CD4-positive, alpha-beta T cell (primary cell): ENCODE measurements at places on chromosomes 13 and 19.

GRCh38 chr19:19214159-19214490 lies 2.4 kb downstream of the NCAN start:
- H3K27me3 ChIP-seq: peaks cover 54% of the 10 kb centered on the region
- H3K4me3 ChIP-seq: no peak overlapping the region
- H3K36me3 ChIP-seq: no peaks in the 10 kb centered on the region
- no peak for DNase-seq

- no peaks in the 10 kb centered on the region for H3K27me3 ChIP-seq
- peaks cover 91% of the 10 kb centered on the region for H3K4me1 ChIP-seq
- peaks cover 78% of the 10 kb centered on the region for H3K36me3 ChIP-seq
These were observed 10.0 kb downstream of the ARHGAP45 start for GRCh38 chr19:1076951-1077350.

- DNase-seq: no peak
- no peaks in the 10 kb centered on the region for H3K4me1 ChIP-seq
- H3K4me3 ChIP-seq: no peak overlapping the region
- H3K36me3 ChIP-seq: no peaks in the 10 kb centered on the region
These were observed 66.9 kb upstream of the POSTN start for GRCh38 chr13:37665420-37665819.

DNA sequence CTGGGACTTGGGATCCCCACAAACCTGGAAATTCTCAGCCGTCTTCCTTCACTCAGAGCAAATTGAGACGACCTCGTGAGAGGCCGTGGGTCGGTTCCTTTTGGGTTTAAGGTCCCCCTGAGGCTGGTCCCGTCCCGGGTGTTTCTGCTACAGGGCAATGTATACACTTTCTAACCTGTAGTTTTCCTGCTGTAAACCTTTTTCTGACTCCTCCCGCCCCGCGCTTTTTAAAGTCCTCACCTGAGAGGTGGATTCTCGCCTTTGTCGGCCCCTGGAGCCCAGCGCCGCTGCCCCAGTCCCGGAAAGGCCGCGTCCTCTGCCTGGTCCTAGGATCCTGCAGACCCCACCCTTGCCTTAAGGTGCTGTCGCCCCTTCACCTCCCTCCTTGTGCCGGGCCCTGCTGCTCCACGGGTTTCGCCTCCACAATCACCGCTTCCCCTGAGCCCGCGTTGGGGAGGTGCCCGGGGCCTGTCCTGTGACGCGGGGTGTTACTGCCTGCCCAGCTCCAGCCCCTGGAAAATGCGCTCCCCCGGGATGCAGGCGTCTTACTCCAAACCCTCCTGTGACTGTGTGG lies 391 bp downstream of the ZNF761 start:
- no peak for DNase-seq
- peak overlapping the region; percentile 88 for H3K4me3 ChIP-seq
- peaks cover 28% of the 10 kb centered on the region for H3K36me3 ChIP-seq
- H3K27ac ChIP-seq: peak overlapping the region; percentile 51
- no peaks in the 10 kb centered on the region for H3K27me3 ChIP-seq
- H3K4me1 ChIP-seq: peaks cover 15% of the 10 kb centered on the region

- peaks cover 4% of the 10 kb centered on the region for H3K4me1 ChIP-seq
- H3K27me3 ChIP-seq: peaks cover 28% of the 10 kb centered on the region
- no peaks in the 10 kb centered on the region for H3K36me3 ChIP-seq
- no peak overlapping the region for H3K4me3 ChIP-seq
- no peak for DNase-seq
These were observed 5.6 kb downstream of the ATP8A2 start for GRCh38 chr13:25377244-25377962.

- peak overlapping the region; percentile 8 for H3K4me3 ChIP-seq
- no peak overlapping the region for H3K27ac ChIP-seq
- peaks cover 33% of the 10 kb centered on the region for H3K4me1 ChIP-seq
- DNase-seq: no peak
These were observed 3.4 kb downstream of the LAIR2 start for GRCh38 chr19:54506079-54506478.

DNA sequence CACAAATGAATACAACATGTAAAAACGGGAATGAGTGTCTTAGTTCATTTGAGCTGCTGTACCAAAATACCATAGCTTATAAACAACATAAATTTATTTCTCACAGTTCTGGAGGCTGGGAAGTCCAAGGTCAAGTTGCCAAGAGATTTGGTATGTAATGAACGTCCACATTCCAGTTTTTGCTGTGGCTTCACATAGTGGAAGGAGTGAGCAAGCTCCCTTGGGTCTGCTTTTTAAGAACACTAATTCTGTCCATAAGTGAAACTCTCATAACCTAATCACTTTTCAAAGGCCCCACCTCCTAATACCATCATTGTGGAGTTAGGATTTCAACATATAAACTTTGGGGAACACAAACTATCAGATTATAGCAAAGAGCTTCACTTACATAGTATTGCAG lies 1189.6 kb downstream of the PCDH9 start:
- H3K4me3 ChIP-seq: no peak overlapping the region
- H3K27ac ChIP-seq: no peak overlapping the region
- H3K36me3 ChIP-seq: no peaks in the 10 kb centered on the region
- no peak for DNase-seq
- no peaks in the 10 kb centered on the region for H3K27me3 ChIP-seq

GRCh38 chr19:16417660-16418596 lies 53.8 kb downstream of the EPS15L1 start:
- no peak overlapping the region for H3K27ac ChIP-seq
- no peaks in the 10 kb centered on the region for H3K27me3 ChIP-seq
- peaks cover 74% of the 10 kb centered on the region for H3K36me3 ChIP-seq
- H3K4me3 ChIP-seq: no peak overlapping the region

DNA sequence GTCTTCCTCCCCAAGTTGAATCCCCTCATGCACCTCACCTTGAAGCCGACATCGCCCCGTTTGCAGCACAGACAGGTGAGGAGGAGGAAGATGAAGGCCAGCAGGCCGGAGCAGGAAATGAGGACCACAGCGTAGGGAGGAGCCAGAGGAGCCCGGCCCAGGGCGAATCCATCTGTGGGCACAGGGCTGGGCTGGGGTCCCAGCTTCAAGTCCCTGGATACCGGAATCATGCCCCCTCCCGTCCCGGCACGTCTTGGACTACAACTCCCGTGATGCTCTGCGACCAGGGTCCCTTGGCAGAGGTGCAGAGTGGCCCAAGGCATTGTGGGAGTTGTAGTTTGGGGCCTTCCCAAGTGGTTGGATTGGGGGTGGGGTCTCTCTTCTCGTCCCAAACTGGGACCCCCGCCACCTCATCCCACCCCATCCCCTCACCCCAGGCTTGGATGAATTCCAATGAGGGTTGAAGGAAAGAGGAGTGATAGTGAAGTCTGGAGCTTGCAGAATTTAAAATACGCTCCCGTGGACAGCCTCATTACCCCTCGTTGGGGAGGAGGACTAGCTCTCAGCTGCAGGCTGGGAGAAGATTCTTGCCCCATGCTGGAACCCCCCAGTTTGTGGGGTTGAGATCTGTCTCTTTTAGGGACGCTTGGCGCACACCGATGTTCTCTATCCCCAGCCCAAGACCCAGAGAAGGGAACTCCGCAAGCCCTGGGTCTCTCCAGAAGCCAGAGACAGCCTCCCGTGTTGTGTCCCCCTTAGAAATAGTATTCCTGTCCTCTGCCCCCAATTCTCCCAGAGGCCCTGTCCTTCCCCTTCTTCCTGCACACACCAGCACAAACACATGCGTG lies 990 bp downstream of the LMTK3 start:
- no peak overlapping the region for H3K27ac ChIP-seq
- H3K27me3 ChIP-seq: no peaks in the 10 kb centered on the region
- DNase-seq: peak; percentile 71
- H3K4me1 ChIP-seq: peaks cover 42% of the 10 kb centered on the region
- H3K4me3 ChIP-seq: peak overlapping the region; percentile 55

DNA sequence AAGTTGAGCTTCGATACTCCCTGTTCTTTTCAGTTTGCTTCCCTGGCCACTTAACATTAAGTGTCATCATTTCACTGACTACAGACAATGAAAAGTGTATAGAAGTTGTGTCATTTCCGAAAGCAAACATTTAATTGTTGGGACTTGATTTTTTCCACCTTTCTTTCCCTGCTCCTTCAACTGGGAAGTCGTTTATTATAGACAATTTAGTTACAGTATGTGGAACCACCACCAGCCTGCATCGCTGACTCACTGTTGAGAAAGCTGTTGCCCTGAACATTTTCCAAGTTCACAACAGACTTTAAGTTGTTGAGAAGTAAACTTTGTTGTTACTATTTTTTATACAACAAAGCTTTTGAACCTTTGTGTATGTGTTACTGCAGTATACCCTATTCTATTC lies 788.4 kb upstream of the PRR20A start:
- H3K27ac ChIP-seq: no peak overlapping the region
- no peaks in the 10 kb centered on the region for H3K36me3 ChIP-seq
- H3K27me3 ChIP-seq: no peaks in the 10 kb centered on the region
- DNase-seq: no peak

DNA sequence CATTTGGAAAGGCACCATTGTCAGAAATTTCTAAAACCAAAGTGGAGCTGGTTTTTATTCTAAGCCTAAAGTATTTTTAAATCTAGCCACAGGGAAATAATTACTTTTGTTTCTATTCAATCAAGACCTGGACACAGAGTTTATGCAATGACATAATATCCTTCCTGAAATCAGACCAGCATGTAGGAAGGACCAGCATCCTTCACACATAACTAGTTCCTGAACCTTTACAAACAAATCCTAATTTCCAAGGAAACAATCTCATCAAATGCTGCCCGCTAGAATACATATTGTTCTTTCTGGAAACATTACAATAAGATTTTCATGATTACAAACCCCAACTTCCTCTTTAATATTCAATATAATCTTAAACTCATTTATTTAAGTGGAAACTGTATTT lies 1.5 kb downstream of the STARD13 start:
- H3K4me3 ChIP-seq: no peak overlapping the region
- H3K36me3 ChIP-seq: no peaks in the 10 kb centered on the region
- no peak for DNase-seq
- no peak overlapping the region for H3K27ac ChIP-seq
- peaks cover 34% of the 10 kb centered on the region for H3K27me3 ChIP-seq
- peaks cover 11% of the 10 kb centered on the region for H3K4me1 ChIP-seq

DNA sequence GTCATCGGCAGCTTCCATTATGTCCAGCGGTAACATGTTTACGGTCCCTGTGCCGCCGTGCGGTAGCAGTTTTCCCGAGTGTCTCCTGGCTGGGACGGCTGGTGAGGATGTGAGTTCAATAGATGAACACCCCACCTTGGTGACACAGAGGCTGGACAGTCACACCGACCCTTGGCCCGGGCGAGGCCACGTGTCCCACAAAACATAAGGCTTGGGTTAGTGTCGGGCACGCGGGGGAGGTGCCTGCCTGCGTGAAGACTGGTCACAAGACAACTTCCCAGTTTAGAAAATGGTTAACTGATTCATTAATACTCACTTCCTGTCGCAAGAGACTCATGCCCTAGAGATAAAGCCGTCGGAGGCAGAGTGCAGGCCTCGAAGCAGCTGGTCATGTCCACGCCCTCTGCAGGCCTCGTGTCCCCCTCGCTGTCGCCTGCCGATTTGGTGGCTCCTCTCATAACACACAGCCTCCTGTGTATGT lies 17.2 kb downstream of the RASA3 start:
- H3K27me3 ChIP-seq: no peaks in the 10 kb centered on the region
- no peak for DNase-seq
- H3K4me3 ChIP-seq: no peak overlapping the region
- peaks cover 53% of the 10 kb centered on the region for H3K36me3 ChIP-seq

- no peak for DNase-seq
- H3K27me3 ChIP-seq: peaks cover 8% of the 10 kb centered on the region
- H3K36me3 ChIP-seq: no peaks in the 10 kb centered on the region
- H3K27ac ChIP-seq: no peak overlapping the region
These were observed 70.7 kb upstream of the ANKRD10 start for GRCh38 chr13:110985541-110985940.

DNA sequence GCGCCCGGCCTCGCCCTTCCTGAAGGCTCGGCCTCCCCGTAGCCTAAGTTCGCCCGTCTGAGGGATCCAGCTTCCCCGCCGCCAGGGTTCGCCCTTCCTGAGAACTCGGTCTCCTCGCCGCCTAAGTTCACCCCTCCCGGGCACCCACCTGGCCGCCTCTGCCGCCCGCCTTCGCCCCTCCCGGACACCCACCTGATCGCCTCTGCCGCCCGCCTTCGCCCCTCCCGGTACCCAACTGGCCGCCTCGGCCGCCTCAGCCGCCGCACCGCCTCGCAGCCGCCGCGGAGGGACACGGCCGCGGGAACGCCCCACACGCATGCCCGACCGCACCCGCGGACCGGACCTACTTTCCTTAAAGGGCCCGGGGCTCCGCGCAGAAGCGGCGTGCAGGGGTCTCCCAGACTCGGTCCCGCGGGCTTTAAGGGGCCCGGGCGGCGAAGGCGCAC lies at the start of gene MOB3A:
TSS of gene MOB3A (minus strand) at position 293 of the 446 bp plus-strand sequence. CDS start 17,766 bp downstream, outside the sequence.
- H3K27me3 ChIP-seq: no peaks in the 10 kb centered on the region
- peaks cover 61% of the 10 kb centered on the region for H3K4me1 ChIP-seq
- peaks cover 31% of the 10 kb centered on the region for H3K36me3 ChIP-seq
- peak within 1 kb of the TSS; percentile 79 for H3K27ac ChIP-seq
- peak; percentile 83 for DNase-seq

GRCh38 chr13:79450110-79450509 lies 30.8 kb upstream of the NDFIP2 start:
- H3K4me1 ChIP-seq: peaks cover 16% of the 10 kb centered on the region
- no peaks in the 10 kb centered on the region for H3K36me3 ChIP-seq
- DNase-seq: no peak
- no peak overlapping the region for H3K27ac ChIP-seq
- no peaks in the 10 kb centered on the region for H3K27me3 ChIP-seq
- no peak overlapping the region for H3K4me3 ChIP-seq

GRCh38 chr19:57321751-57322150 lies 1.5 kb downstream of the ZNF543 start:
- H3K4me3 ChIP-seq: no peak overlapping the region
- H3K27ac ChIP-seq: no peak overlapping the region
- H3K4me1 ChIP-seq: peaks cover 23% of the 10 kb centered on the region
- peaks cover 12% of the 10 kb centered on the region for H3K27me3 ChIP-seq
- H3K36me3 ChIP-seq: peaks cover 34% of the 10 kb centered on the region
- DNase-seq: no peak

DNA sequence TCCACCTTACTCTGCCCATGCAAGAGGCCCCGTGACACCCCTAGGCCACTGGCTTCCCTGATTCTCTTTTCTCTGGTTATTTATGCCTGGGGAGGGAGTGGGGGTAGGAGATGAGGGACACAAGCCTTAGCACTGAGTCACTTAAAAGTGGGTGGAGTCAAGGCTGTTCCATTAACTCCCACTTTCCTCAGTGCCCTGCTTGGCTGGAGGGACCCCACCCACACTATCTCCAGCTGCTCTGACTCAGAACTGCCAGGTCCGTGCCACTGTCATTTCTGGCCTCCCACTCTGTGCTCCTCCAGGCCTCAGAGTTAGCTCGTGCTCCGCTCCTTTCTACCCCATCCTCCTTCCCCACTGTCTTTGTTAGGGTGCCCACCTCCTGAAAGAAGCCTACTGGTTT lies 113.4 kb upstream of the UQCRFS1 start:
- no peaks in the 10 kb centered on the region for H3K27me3 ChIP-seq
- no peaks in the 10 kb centered on the region for H3K36me3 ChIP-seq
- DNase-seq: no peak
- no peak overlapping the region for H3K27ac ChIP-seq

- no peaks in the 10 kb centered on the region for H3K27me3 ChIP-seq
- H3K4me1 ChIP-seq: peaks cover 65% of the 10 kb centered on the region
- H3K36me3 ChIP-seq: no peaks in the 10 kb centered on the region
- no peak for DNase-seq
These were observed 5.0 kb upstream of the EML2 start for GRCh38 chr19:45643927-45644771.
